ENCODE measurements at places on chromosomes 5 and 9.

- DNase-seq = no peak
Measured at GRCh38 chr9:36968574-36969215, 65.4 kb downstream of the PAX5 start.

DNA sequence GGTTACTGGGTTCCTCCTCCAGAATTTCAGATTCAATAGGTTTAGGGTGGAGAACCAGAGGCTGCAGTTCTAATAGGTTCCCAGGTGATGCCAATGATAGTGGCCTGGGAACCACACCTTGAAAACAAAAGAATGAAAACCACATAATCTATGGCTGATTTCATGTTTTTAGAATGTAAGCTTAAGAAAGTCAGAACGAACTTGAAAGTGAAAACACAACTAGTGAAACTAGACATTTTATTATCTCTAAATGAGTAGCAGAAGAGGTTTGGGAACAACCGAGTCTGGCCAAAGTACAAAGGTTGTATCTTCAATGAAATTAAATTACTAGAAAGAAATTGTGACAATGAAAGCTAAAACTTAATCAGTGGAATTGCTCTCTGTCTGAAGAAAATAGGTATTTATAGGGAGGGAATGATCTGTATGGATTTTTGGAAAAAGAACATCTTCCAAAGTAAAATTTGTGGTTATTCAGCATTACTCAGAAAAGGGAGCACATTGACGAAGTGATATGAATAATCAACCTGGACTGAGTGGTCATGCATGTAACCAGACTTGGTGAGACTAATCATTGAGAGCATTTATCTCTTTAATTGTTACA is 24.9 kb upstream of the CEP120 start:
- no peak for DNase-seq

- DNase-seq = peak; percentile 70
Measured at GRCh38 chr9:133701981-133702797, 36.0 kb downstream of the SARDH start.

DNA sequence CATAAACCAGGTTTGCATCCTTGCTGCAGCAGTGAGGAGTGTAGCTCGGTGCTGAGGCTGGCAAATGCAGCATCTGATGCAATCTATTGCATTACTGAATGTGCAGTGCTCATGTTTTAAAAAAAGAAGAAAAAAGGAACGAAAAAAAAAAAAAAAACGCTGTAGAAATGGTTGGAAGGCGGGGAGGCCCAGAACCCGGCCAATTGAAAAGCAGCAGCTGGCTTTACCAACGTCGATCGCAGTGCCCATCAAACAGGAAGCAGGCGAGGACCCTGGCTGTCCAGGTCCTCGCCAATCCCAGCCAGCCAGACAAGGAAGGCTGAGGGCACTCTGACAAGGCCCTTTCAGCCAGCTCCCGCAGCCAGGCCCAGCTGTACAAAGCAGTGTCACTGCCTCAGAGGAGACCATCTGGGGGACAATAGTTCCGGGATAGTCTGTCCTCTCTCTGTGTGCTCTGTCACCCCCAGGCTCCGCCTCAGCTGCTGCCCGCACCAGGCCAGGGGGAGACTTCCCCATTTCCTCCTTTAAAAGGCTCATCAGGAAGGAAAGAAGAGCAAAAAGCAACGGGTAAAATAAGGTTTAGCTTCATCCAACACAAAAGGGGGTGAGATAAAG is 21.8 kb upstream of the CPEB4 start:
- no peak for DNase-seq

DNA sequence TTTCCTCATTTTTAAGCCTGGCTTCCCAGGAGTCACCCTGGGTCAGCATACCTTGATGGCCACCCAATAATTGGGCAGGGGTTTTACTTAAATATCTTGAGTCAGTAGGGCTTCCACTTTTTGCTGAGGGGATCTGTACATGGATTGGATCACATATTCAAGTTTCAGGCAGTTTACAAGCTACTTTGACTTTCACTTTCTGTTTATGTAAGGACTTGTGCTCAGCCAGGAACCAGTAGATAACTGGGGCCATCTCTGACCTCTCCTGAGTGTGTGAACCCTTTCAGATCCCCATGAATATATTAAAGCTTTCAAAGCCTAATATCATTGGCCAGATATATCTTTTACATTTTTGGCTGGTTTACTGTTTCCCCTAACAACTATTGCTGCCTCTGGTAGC is 45.1 kb downstream of the SLCO6A1 start:
- no peak for DNase-seq

DNA sequence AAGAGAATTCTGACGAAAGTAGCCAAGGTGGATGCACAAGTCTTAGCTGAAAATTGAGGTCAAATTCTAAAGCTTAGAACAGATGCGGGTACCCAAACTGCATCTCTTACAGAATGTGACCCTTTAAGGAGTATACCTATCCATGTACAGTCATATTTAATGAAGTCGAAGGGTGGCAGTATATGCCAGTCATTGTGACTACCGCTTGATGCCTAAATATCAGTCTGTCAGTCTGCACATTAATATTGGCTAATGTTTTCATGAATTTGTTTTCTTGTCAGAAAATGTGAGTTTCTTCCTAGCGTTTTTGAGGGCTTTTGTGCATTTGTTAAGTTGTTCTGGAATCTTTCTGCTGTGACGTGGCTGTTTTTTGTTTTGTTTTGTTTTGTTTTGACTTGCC is 264.5 kb upstream of the ELAVL2 start:
- no peak for DNase-seq

DNA sequence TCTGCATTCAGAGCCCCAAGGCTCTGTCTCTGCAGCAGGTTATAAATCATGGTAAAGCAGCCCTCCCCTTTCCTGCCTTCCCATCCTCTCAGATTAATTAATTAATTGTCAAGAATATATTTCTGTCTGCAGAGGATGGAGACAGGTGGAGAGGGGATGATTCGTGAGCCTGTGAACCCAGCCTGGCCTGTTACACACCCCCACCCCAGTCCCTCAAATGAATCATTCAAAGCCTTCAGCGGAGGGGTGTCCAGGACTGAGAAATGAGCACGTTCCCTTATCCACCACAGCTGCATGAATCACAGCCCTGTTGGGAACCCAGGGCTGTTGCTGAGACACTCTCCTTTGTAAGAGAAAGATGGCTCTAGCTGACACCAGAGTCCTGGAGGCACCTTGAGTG is 56.0 kb downstream of the NIPAL4 start:
- no peak for DNase-seq

DNA sequence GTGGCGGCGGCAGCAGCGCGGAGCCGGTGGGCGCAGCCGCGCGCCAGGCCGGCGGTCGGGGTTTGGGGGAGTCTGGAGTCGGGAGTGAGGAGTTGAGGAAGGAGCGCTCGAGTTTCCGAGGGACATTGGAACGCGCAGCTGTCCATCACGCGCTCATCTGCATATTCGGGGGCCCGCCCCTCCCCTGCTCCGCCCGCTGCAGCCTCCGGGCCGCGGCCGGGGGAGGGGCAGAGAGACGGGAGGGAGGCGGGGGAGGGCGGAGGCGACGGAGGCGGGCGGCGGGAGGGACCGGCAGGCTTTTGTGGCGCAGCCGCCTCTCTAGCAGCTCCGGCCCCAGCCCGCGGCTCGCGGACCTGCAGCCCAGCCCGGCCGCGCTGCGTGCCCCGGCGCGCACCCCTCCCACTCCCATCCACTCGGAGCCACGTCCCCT is at the start of gene IRX2:
IRX2 (minus strand) TSS at position 86 of the 430 bp plus-strand sequence. CDS start 264 bp downstream, outside the sequence.
- no peak for DNase-seq

All from stimulated activated CD4-positive, alpha-beta T cell treated with anti-CD3 and anti-CD28 coated beads, Interleukin-4, amount 100 ng/mL, for 4 hours (primary cell).